Foreskin keratinocyte (primary cell): ENCODE measurements at places on chromosomes 1 and 21.

- DNase-seq: no peak
Observed at GRCh38 chr1:26220199-26220912, 13.6 kb upstream of the CEP85 start.

- no peak for DNase-seq
Observed at GRCh38 chr1:202197653-202198365, 4.2 kb downstream of the LGR6 start.

- DNase-seq: no peak
Observed at GRCh38 chr1:215878843-215879242, 311.7 kb downstream of the KCTD3 start.

DNA sequence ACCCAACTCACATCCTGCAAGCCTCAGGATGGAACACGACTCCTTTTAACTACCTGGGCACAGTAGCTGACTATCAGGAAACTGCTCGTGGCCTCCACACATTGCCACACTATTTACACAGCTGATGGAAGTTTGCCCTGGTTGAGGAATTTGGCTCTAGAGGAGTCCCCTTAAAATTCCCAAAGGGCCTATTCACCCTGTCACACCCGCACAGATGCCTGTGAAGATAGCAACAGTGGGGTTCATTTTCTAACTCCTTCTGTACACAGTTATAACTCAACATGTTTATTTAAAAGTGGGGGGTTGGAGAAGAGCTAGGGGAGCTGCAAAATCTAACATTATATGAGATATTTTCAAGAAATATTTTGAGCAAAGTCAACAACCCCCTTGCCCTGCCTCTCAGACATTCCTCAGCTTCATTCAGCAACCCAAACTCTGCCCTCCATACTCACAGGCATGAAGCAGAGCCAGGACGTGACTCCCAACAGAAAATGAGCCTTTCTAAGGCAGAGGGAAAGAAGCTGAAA lies 35.8 kb upstream of the CCN1 start:
- DNase-seq: peak; percentile 32

DNA sequence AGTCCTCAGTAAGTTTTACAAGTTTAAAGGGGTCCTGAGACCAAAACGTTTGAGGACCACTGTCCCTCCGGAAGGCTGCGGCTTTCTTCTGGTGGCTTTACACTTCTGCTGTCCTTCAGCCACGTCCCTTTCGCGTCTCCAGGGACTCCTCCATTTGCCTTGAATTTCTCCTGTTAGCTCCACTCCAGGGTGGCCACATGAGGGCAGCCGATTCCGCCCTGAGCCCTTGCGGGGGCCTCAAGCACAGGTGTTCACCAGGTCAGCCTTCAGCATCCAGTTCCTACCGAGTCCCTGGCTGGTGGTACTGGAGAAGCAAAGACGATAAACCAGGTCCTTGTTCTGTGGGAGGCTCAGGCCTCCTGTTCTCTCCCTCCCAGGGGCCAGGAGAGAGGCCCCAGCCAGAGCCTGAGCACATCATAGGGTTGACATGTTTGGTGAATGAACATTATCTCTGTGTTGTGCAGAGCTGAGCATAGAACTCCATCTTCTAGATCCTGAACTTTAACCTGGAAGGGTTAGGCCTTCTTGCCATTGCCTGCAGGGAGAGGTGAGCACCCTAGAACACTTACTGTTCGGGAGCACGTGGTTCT lies 27.4 kb upstream of the COQ8A start:
- DNase-seq: peak; percentile 25

DNA sequence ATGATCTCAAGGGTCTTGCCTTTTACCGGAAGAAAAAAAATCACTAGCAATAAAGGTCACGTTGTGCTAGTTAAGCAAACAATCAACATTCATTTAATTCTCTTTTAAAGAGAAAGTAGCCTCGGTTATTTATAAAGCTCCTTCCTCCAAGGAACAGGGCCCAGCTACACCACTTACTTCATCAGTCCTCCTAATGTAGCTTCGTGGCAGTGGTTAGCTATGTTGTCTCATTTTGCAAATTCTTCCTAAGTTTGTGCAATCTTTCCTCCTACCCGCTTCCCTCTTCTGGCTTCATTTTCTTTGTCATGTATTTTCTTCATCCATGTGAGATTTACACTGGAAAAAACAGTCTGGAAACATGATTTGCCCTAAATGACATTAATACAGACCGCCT lies 554.2 kb downstream of the NUF2 start:
- DNase-seq: no peak

DNA sequence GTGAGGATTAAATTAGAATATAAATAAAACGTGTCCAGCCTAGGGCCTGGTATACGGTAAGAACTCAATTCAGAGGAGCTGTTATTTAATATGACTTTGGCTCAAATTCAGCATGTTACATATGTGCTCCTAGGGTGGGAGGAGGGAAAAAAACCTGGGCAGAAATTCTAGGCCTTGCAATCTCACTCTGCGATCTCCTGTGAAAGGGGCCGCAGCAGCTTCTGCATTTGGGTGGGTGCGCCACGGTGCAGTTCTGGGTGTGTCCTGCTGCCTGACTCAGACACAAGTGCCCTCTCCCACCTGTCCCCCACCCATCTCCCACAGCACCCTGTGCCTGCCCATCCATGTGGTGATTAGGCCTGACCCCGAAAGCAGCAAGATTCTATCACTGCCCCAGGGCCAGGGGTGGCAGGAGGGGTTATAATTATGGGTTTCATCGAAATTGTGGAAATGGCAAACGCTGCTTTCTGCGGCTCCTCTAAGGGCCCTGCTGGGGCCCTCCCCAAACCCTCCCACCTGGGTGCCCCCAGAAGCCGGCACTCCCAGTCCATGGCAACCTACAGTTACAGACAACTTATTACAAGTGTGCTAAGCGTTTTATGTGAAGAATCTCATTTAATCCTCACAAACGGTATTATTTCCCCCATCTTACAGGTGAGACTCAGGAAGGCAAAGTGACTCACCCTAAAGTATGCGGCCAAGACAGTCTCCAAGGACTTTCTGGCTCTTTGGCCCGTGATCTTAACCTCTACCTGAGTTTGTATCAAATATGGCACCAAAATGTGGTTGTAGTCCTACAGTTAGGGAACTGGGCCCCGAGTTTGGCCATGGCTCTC lies 25.5 kb upstream of the GRHL3 start:
- peak; percentile 80 for DNase-seq

GRCh38 chr1:165793951-165794350 lies 25.3 kb upstream of the TMCO1 start:
- peak; percentile 40 for DNase-seq

- no peak for DNase-seq
Observed at GRCh38 chr1:33712186-33712585, 151.7 kb upstream of the HMGB4 start.

- peak; percentile 82 for DNase-seq
Observed at GRCh38 chr21:44006017-44006619, 6.0 kb upstream of the TRAPPC10 start.

DNA sequence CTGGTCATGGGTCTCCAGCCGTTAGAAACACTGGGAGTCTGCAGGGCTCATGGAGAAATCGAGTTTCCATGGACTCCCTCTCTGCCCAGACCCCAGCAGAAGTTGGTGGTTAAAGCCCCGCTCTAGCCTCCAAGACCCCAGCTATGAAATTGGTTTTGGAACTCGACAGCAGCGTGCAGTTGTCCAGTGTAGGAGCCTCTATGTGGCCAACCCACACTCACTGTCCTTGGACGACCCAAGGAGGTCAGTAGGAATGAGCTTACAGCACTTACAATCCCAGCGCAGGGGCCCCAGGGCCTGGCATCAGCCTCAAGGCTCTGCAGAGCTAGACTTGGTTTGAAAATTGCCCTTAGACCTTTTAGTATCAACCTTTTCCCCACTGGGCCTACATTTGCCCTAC lies 3.2 kb upstream of the PRDM16 start:
- DNase-seq: no peak

DNA sequence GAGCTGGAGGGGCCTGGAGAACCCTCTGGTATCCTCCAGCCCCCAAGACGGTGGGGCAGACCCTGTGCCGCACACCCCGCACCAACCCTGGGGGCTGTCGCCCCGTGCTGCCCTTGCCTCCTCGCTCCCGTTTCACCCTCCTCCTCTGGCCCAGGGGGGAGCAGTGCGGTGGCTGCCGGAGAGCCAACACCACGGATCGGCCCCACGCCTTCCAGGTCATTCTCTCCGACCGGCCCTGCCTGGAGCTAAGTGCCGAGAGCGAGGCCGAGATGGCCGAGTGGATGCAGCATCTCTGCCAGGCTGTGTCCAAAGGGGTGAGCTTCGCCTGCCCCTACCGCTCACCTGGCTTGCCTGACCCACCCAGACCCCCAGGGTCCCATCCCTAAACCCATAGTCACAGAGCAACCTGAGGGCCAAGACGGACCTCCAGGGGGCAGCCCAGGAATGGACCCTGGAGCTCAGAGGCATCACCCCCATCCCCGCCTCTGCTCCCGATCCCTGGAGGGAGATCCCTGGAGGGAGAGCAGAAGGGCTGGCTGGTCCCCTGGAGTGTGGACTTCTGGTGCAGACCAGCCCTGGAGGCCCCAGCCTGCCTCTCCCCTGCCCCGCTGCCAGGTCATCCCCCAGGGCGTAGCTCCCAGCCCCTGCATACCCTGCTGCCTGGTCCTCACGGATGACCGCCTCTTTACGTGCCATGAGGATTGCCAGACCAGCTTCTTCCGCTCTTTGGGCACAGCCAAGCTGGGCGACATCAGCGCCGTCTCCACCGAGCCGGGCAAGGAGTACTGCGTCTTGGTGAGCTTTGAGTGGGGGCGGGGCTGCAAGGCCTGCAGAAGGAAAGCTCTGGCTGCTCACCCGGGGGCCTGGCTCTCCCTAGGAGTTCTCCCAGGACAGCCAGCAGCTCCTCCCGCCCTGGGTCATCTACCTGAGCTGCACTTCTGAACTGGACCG lies 4.0 kb upstream of the SLC25A34 start:
- no peak for DNase-seq

DNA sequence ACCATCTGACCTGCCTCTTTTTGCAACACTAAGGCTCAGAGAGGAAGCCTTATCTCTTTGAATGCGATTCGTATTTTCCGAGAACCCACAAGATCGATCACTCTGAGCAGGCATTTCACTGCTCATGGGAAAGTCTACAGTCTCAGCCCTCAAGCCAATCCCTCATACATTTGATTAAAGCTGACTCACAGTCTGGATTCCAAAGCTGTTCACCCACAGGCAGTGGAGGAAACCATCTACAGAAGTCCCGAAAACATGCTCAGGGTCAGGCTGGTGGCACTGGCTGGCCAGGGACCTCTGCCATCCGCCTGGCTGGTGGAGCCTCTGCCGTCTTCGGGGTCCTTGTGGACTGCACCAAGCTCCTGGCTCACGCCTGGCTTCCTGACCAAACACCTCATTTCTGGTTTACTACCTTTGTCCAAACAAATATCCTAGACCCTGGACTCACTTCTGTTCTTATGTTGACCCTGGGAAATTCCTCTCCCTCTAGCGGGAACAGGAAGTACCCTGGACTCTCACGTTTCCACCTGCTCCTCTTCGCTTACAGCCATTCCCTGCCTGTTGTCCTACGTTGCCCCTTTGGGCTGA lies 650.0 kb downstream of the SMYD3 start:
- no peak for DNase-seq

- DNase-seq: no peak
Observed at GRCh38 chr21:46214478-46215340, 13.9 kb downstream of the LSS start.

GRCh38 chr1:117512728-117513321 lies 93.0 kb upstream of the TENT5C start:
- no peak for DNase-seq

DNA sequence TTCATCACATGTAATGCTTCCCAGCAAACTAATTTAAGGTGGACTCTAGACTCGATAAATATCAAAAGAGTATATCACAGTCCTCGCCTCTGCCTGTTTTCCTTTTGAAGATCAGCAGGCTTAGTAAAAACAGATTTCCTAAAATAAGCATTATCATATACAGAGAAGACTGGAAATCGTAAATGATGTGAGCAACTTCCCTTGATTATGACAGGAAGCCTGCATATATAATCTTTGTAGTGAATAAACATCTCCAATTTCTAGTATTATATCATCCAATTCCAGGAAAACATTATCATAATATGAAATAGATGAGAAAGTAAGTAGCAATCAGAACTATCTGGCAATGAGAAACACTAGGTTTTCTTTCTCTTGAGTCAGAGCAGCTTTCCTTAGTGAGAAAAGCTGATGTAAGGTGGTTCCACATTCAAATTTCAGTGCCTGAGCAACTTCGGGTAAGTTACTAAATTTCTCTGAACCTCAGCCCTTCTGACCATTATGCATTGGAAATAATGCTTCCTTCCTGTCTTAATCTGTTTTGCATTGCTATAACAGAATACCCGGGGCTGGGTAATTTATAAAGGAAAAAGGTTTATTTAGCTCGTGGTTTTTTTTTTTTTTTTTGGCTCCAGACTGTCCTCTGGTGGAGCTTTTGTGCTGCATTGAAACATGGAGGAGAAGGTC lies 12.6 kb upstream of the POU2F1 start:
- no peak for DNase-seq

DNA sequence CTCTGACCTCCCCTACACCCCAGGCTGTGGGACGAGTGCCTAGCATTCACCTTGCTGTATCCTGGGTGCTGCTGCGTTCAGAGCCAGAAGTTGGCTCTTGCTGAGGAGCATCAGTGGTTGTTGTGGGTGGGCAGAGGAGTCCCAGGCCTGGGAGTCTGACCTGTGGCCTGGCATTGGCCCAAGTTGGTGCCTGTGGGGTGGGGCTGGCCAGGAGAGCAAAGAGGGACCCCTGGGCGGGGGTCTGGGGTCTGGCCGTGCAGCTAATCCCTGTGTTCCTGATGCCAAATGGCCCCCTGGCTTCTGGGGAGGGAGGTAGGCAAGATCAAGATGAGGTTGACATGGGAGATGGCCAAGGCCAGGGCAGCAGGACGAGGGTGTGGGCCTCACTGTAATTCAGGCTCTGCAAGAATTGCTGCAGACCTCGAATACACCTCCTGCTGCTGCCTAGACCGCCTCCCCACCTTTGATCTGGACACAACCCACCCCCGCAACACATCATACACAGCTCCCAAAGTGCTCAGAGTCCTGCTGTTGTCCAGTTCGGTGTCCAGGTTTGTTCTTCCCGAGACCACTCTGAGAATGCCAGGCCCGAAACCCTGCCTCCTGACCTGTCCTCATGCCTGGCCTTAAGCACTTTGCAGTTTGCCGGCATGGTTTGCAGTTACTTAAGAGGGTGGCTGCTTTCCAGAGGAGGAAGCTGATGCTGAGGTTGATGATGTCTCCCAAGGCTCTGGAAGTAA lies 28.7 kb downstream of the CDK18 start:
- no peak for DNase-seq

DNA sequence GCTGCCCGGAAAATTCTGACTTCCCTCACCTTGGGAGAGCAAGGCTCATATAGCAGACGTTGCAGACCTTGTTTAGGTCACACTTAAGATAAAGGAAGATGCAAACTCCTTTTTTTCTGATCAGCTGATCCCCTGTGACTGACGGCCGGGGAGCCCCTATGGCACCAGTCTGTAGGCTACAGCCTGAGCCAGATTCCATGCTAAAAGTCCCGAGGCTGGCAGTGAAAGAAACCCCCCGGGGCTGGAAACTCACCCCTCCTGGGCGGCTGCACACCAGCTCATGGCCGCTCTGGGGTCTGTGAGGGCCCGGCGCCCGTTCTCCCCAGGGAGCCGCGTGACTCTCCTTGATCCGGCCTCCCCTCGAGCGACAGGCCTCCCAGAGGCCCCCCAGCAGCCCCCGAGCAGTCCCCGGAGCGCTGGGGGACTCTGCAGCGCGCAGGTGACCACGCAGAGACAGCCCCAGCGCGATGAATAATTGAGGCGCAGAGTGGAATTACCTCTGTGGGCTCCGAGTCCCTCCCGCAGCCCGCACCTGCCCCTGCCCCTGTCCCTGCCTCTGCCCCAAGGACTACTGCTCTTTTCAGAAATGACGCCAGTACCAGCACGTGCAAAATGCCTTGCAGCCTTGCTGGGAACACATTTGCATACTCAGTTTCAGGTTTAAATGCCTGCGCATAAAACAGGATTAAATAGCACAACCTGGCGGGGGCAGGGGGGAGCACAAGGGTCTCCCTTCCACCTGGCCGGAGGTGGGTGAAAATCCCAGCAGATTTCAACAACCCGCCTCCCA lies 62.6 kb upstream of the CLDN14 start:
- no peak for DNase-seq
